Activated CD4-positive, alpha-beta memory T cell treated with anti-CD3 and anti-CD28 coated beads for 36 hours (primary cell): ENCODE measurements at places on chromosomes 5 and 9.
A peak's percentile ranks its signal among the peaks of the same experiment; 100 is the strongest.

- DNase-seq: no peak
Observed at GRCh38 chr5:78518365-78519197, 130.0 kb downstream of the LHFPL2 start.

DNA sequence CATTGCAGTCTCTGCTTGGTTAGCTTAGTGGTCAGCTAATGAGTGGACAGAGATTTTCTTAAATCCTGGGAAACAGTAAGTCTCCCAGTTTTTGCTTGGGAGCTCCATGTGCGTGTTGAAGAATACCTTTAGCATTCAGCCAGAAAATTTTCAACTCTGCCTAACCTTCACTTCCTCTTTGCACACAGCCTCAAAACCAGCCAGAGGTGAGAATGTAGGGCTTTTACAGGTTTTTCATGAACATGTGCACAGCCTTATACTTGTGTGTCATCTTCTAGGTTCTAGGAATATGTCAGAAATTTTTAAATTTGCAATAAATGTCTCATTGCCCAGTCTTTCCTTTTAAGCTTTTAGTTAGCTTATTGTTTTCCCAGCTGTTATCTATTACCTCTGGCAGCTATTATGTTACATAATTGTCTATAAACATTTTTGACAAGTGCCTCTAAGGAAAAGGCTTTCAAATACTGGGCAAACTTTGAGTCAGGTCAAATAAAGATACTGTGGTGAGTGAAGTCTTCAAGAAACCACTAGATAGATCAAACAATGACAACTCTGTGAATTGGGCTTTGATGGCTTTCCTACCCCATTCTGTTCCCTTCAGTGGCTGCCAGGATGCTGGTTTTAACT is 12.7 kb downstream of the ADGRV1 start:
- no peak for DNase-seq

DNA sequence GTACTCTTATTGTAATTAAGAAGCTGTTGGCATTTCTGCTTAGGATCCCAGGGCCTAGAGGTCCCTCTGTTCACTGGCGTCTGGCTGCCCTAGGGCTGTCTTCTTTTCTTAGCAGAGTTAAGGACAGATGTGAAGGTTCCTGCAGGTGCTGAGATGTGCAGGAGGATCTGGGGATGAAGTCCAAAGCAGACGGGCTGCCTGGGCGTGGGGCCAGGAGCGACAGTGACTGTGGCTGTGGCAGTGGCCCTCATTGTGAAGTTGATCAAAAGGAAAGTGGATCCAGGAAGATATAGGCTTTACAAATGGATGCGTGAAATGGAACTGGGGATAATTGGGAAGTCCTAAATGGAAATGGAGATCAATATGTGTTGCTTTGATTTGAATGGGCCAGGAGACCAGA is 19.1 kb upstream of the SH3PXD2B start:
- no peak for DNase-seq

DNA sequence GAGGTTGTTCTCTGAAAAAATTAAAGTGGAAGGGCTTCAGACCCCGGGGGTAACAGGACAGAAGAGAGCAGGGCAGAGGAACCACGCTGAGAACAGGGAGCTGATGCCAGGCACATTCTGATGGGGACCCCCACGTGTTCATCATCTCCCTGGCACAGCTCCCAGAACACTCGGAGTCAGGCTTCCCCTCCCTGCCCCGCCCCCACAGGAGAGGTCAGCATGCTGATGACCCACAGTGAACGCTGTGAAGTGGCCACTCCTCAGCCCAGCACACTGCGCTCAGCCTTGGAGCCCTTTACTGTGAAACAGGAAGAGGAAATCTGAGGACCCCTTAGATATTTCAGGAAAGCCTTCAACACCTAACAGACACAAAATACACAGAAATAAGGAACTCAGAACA is 16.4 kb downstream of the RETREG1 start:
- no peak for DNase-seq

DNA sequence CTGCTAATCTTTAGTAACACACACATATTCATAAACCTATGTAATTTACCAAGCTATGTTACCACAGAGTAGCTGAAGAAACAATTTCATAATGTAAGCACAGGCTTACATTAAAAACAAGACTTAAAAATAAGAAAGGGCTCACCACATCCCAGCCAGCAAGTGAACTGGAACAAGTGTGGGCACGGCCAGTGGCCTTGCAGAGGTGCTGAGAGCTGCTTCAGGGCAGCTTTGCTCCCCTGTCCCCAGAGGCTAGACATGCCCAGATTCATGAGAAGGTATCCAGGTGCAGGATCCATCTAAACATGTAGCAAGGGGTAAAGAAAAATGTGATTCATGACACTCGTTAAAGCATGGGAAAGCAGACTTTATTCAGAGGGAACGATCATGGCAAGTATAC is 62.0 kb upstream of the CKS2 start:
- no peak for DNase-seq

- no peak for DNase-seq
Observed at GRCh38 chr5:167814828-167815227, 476.6 kb upstream of the WWC1 start.

- DNase-seq: no peak
Observed at GRCh38 chr9:110371411-110372007, 33.8 kb upstream of the TXNDC8 start.

DNA sequence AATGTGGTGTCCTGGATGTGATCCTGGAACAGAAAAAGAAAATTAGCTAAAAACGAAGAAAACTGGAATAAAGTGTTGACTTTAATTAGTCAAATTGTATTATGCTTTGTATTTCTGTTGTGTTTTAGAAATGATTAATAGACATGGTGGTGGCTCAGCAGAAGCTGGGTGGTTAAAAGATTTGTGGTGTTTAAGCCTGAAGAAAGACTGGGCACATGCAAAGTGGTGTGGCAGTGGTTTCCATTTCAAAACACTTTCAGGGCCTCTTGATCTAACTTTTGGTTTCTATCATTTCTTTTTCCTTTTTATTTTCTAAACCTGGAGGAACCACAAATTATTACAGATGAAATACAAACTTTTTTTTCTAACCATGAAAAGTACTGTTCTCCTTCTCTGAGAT is 44.1 kb downstream of the ADGRV1 start:
- DNase-seq: no peak

DNA sequence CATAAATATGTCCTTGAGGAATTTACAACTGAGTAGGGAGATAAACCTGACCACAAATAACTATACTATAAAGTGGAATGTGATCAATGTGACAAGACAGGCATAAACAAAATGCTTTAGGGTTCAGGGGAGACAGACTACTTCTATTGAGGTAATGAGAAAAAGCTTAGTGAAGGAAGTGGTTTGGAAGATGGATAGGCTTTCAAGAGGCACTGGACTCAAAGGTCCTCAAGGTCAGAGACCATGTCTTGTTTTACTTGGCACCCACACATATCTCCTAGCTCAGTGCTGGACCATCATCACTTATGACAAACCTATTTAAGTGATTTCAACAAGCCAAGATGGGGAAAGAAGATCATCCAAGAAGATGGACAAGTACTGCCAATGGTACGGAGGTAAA is 257.8 kb downstream of the BNC2 start:
- no peak for DNase-seq

DNA sequence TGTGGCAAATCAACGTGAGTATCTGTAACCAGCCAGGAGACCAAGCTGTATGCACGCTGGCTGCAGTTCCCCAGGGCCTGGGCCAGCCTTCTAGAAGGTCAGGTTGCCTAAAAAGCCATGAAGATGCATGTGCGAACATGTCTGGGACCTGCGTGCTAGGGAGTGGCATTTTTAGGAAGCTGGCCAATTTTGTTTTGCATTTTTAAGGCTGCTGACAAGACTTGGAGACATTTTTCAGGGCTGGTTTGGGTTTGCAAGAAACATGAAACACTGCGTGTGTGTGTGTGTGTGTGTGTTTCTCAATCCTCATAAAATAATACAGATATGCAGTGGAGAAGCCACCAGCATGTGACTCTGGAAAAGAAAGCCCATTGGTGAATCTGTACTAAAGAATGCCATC is 5.1 kb downstream of the TGFBI start:
- DNase-seq: no peak

DNA sequence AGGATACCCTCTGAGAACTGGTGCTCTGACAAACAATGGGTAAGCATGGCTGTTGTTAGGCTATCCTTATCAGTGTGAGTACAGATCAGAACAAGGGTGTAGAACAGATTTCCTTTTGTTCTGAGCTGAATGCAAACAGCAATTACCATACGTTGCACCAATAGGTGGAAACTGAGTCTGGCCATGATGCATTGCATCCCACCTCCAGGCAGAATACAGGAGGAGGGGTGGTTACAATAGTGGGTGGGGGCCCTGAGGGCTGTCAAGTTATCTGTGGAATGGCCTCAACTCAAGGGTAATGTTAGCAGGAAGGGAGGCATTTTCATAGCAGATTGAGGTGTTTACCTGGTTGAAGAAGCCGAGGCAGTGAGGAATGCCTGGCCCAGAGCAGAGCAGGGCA is 54.3 kb upstream of the GLRX start:
- no peak for DNase-seq

- DNase-seq: no peak
Observed at GRCh38 chr5:147830035-147830434, 1.4 kb downstream of the SPINK1 start.

DNA sequence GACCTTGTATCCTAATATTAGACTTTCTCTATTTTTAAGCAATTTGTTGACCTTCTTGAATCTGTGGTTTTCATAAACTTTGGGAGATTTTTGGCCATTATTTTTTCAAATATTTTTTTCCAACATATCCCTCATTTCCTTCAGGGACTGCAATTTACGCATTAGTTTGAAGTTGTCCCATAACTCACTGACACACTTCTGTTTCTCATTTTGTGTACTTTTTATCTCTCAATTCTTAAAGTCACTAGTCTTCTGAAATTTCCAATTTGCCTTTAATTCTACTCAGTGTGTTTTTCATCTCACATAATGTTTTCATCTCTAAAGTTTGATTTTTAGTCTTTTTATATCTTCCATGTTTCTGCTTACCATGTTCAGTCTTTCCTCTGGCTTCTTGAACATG is 356.8 kb downstream of the RAB3C start:
- DNase-seq: no peak

DNA sequence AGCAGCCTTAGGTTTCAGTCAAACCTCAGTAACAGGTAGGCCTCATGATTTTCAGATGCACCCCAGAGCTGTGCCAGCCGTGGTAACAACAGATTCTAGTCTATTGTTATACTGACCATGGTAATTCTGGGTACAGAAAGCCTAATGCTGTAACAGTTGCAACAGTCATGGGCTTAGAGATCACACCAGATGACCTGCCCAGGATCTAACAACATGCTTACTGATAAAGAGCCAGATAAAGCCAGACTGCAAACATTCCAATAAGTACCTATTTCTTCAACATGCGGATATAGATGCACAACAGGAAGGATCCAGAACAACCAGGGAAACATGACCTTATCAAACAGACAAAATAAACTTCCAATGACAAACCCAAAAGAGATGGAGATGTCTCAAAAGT is 42.8 kb downstream of the CERT1 start:
- DNase-seq: no peak

- no peak for DNase-seq
Observed at GRCh38 chr9:135065151-135065550, 22.3 kb upstream of the OLFM1 start.

DNA sequence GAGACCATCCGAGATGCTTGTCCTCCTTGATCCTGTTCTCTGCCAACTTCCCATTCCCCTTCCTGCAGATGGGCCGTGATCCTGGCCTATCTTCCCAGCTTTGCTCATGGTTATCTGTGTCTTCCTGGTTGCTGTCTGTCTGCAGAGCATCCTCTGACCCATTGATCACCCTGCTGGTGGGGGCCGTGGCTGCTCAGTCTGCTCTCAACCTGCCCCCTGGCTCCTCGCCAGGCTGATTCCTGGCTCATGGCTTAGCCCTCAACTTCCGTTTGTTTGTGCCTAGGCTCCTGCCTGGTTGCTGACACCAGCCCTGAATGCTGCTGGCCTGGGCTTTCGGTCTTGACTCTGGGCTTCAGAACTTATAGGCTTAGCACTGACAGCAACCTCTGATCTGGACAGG is 67.1 kb upstream of the SMIM15 start:
- DNase-seq: no peak

- DNase-seq: peak; percentile 95
Observed at GRCh38 chr5:132496191-132496630, 5.6 kb upstream of the IRF1 start.

DNA sequence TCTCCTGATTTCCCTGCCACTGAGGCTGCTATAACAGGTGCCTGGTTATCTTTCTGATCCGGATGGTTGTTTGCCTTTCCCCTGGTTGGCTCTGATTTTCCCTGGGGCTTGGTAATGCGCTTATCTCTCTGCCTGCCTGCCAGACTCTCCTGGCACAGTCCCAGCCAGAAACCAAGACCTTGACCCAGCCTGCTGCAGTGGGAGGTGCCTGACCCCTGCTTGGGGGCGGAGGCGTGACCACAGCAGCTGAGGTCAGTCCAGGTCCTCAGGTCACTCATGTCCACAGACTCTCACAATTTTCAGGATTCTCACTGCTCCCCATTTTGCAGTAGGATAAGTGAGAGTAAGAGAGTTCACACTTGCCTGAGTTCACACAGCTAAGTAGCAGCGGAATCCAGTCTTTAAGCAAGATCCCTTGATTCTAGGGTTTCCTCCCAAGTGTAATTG is 24.4 kb upstream of the SYNPO start:
- no peak for DNase-seq

- DNase-seq: no peak
Observed at GRCh38 chr5:125197321-125197720, 450.9 kb upstream of the ZNF608 start.

GRCh38 chr9:117377046-117377445 is 37.8 kb downstream of the ASTN2 start:
- DNase-seq: no peak

GRCh38 chr5:58002323-58002722 is 457.6 kb downstream of the PLK2 start:
- no peak for DNase-seq

DNA sequence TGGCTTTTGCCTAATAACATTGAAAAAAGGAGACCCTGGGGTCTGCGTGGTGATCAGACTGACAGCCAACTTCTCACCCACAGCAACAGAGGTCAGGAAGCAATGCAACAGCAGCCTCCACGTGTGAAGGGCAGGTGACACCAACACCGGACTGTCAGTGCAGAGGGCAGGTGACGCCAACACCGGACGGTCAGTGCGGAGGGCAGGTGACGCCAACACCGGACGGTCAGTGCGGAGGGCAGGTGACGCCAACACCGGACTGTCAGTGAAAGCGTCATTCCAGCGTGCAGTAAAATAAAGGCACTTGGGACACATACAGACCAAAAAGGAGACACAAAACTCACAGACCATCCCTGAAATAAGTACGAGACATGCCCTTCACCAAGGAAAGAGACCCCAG is 37.2 kb upstream of the CEP72 start:
- no peak for DNase-seq

GRCh38 chr9:117189121-117189520 is 225.7 kb downstream of the ASTN2 start:
- no peak for DNase-seq

GRCh38 chr9:77063645-77064285 is 44.3 kb downstream of the FOXB2 start:
- DNase-seq: no peak

- no peak for DNase-seq
Observed at GRCh38 chr9:20473515-20474013, 148.7 kb downstream of the MLLT3 start.

- DNase-seq: no peak
Observed at GRCh38 chr9:89984214-89984613, 379.4 kb downstream of the GADD45G start.

- DNase-seq: no peak
Observed at GRCh38 chr9:125931211-125931610, 184.0 kb downstream of the PBX3 start.
